GM23248 (cell line): ENCODE measurements at places on chromosomes 2 and 18. TPM values are rescaled to one million over a fixed set of nuclear protein-coding genes. Genes with fewer than 3 reads are reported as not detected.

The SLC5A6 gene
- total RNA-seq, result 13.5 and 19.9 TPM in 2 replicates

The IL18RAP gene
- total RNA-seq, result not detected in 2 replicates

The RUFY4 gene
- not detected in 2 replicates for total RNA-seq

The GPR75 gene
- total RNA-seq, result 0.43 and 2.1 TPM in 2 replicates

The C2orf80 gene
- not detected in 2 replicates for total RNA-seq

The EVX2 gene
- total RNA-seq, result not detected in 2 replicates

The CNDP1 gene
- not detected in 2 replicates for total RNA-seq

The NEB gene
- total RNA-seq, result 1.3 and 1.5 TPM in 2 replicates

The UGT1A1 gene
- total RNA-seq, result not detected in 2 replicates

The WNT6 gene
- total RNA-seq, result not detected in 2 replicates

The PSMD14 gene
- total RNA-seq, result 94.4 and 104 TPM in 2 replicates

The UGT1A10 gene
- not detected in 2 replicates for total RNA-seq

The EML6 gene
- 0.54 and 0.63 TPM in 2 replicates for total RNA-seq

The TRIB2 gene
- 43.8 and 46.9 TPM in 2 replicates for total RNA-seq

The RSAD2 gene
- not detected in 2 replicates for total RNA-seq

The IL1R2 gene
- 0.22 TPM in 1 of 2 replicates, not detected in the other for total RNA-seq

The IL1RN gene
- 2.4 TPM in 1 of 2 replicates, not detected in the other for total RNA-seq

The POTEC gene
- total RNA-seq, result not detected in 2 replicates

The SP9 gene
- total RNA-seq, result not detected in 2 replicates
